ENCODE measurements at places on chromosomes 4 and X. TPM values are rescaled to one million over a fixed set of nuclear protein-coding genes. Genes with fewer than 3 reads are reported as not detected.

PFKFB1 gene
- 0.38 TPM for total RNA-seq

FHIP1A gene
- total RNA-seq: 0.28 TPM

ADH4 gene
- not detected for total RNA-seq

COPS4 gene
- 34.2 TPM for total RNA-seq

MPP1 gene
- 15.7 TPM for total RNA-seq

ADH1A gene
- total RNA-seq: not detected
